ENCODE measurements at places on chromosomes 4 and X.

GRCh38 chr4:84579403-84579776 is 3.5 kb upstream of the CDS1 start:
- peak; percentile 90 for DNase-seq

- no peak for DNase-seq
These were observed 22.3 kb upstream of the HERC3 start for GRCh38 chr4:88570001-88570400.

- DNase-seq, result no peak
These were observed 48.8 kb downstream of the FAM13A start for GRCh38 chr4:89008166-89008565.

- DNase-seq, result no peak
These were observed 105.5 kb downstream of the HDAC8 start for GRCh38 chrX:72467135-72467534.

GRCh38 chrX:40188573-40189417 is 91.0 kb upstream of the BCOR start:
- DNase-seq, result no peak

DNA sequence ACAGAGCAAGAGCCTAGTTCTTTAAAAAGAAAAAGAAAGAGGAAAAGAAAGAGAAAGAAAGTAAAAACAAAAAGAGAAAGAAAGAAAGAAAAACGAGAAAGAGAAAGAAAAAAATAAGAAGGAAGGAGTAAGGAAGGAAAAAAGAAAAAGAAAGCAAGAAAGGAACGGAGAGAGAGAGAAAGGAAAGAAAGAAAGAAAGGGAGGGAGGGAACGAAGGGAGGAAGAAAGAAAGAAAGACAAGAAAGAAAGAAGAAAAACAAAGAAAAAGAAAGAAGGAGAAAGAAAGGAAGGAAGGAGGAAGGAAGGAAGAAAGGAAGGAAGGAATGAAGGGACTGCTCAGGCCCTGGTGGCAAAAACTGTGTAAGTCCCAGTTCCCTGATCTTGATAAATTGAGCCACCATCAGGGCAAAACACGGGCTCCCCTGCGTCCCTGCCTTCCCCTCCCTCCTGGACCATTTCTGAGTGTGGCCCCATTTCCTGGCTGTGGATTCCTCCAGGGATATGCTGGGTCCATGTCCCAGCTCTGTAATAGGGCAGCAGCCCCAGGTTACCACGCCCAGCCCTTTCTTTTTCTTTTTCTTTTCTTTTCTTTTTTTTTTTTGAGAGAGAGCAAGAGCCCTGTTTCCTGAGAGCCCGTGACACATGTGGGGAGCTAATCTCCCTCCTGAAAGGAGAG is 44.8 kb downstream of the SHOX start:
- no peak for DNase-seq

DNA sequence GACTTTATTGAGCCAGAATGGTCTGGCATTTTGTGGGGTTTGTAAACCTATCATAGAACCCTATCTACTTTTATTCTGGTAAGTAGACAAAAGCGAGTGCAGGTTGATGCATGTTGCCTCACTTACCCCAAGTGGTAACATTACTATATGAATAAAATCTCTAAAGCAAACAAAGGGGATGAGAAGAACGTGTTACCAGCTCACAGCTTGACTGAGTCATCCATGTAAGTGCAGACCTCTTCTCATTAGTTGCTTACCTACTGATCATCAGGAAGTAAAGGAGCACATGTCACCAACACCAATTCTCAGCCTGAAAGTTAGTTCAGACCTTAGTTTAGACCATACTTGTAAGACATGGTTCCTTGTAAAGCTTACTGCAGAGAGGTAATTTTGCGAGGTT is 1328.3 kb downstream of the C4orf33 start:
- DNase-seq, result no peak

DNA sequence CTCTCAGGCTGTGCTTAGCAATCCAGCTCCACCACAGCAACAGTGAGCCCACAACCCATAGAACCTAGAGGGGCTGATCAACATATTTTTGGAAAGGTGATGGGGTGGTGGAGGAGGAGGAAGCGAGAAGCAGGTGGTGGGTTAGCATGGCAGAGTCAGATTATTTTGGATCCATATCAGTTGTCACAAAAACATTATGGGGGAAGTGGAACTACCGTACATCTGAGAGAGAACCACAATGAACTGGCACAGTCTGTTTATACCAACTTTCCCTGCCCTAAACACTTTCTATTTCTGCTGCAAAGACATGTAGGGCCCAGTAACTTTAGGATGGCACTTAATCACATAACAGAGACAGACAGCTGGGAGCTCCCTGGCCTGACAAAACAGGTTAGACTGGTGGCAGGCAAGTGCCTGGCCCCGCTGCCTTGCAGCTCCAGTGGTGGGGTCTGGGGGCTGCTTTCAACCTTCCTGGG is 4.3 kb downstream of the SLC9A7 start:
- DNase-seq, result no peak

DNA sequence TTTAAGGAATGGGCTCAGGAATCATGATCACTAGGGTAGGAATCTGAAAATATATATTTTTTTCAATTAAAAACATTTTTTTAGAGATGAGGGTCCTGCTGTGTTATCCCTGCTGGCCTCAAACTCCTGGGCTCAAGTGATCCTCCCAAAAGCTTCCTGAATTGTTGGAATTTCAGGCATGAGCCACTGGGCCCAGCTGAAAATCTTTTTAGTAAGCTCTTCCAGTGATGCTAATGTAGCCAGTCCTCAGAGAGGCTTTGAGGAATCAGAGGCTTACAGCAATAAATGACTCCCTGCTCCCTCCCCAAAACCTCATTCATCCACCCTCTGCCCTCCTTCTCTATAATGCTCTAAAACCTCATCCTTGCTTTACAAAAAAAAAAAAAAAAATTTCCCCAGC is 129.5 kb downstream of the ZIC3 start:
- no peak for DNase-seq

DNA sequence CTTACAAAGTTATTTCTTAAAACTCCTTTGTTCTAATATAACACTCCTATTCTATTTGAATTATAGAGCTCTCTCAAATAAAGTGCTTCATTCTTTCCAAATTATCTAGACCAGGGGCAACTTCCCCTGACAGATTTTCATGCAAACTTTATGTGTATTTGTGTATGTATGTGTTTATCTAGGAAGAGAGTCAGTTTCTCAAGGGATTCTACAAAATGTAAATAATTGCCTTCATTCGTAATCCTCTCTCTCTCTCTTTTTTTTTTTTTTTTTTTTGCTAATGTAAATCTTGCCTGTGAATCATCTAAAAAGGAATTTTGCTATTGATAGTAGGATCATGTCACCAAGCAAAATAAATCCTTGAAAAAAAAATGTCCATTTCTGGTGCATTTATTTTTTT is 38.9 kb upstream of the RBPJ start:
- DNase-seq, result no peak

- DNase-seq, result no peak
These were observed 6.7 kb downstream of the CC2D2A start for GRCh38 chr4:15476396-15476795.

DNA sequence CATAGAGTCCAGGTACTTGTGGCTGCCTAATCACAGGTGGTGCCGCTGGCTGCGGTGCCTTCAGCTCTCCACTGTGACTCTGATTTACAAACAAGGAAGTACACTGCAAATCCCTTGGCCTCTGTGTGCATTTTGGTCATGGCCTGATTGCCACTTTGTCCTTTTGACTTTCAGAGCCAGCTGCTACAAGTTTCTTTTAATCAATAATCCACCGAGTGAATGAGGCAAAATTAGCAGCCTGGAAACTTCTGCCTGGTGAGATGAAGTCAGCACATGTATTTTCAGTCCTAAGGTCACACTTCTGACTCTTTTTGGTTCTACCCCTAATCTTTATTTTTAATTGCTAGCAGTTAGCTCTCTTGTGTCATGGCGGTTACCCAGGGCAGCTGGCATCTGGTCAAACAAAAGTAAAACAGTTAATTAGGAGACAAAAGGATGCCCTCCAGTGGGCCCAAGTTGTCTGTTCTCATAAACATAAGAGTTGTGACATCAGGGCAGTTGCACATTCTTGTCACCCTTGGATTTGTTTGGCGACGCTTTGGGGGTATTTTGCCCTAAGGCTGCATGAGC is 62.3 kb upstream of the LNX1 start:
- DNase-seq, result peak; percentile 80

GRCh38 chrX:1466971-1467561 is 14.4 kb upstream of the ASMTL start:
- peak; percentile 19 for DNase-seq

GRCh38 chr4:138063581-138063980 is 178.6 kb downstream of the SLC7A11 start:
- no peak for DNase-seq

GRCh38 chr4:56804551-56804950 is 16.9 kb downstream of the SPINK2 start:
- DNase-seq, result no peak

GRCh38 chrX:109578916-109579315 is 42.3 kb downstream of the NXT2 start:
- DNase-seq, result no peak

DNA sequence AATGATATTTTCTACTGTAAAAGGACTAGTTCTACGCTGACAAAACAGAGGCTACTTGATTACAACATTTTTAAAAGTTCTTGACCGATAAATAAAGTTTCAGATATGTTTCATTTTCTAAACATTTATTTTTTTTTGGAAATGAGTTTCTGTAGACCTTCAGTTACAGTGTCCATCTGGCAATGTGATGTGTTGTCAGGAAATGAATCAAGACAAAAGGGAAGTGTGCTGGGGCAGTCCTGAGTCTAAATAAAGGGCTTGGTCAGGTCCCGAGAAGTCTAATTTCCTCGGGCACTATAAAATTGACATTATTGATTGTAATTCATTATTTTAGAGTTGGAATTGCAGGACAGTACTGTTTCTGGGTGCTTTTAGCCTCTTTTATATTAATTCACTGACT is 57.0 kb upstream of the FTHL17 start:
- DNase-seq, result no peak

GRCh38 chrX:17579026-17579425 is 158.3 kb upstream of the SCML1 start:
- no peak for DNase-seq

DNA sequence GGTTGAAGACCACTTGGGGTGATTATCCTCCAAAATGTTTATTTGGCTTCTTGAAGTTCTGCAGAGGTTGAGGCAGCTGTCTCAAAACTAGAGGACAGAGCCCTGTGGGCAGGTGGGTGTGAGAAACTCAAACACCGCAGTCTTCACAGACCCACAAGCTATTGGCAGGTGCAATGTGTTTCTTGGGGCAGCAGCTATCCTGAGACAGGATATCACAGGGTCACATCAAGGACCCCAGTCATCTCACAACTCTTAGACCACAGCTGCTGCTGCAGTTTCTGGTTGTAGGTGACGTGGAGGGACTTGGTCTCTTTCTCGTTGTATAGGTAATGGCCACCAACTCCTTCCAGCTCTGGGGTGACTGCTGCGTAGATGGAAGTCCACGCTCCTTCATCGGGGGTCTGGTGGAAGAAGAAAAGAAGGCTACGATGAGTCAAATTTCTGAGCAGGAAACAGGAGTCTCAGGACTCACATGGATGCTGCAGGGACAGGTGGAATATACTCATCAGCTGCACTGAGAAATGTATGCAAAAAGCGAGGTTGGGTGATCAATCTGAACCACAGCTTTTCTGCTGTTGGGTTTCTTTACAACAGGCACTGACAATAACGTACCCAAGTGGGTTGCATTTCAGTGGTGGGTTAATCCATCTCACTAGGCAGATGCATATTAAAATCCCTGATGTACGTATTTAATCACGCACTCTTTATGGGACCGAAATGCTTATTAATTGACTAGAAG is 279.8 kb downstream of the DHRSX start:
- no peak for DNase-seq

DNA sequence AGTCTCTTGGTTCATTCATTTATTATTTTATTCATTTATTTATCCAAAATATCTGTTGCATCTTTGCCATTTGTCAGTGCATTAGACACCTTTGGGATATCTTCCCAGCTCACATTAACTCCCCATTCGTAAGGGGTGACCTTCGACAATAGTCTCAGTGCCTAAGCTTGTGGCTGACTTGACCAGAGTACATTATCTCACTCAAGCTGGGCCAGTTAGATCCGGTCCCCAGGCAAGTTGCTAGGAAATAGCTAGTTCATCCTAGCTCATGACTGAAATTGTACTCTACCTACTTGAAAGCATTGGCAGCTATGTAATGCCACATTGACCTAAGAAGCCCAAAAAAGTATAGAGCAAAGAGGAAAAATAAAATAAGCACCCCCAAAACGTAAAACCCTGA is 165.3 kb downstream of the FBXO8 start:
- DNase-seq, result no peak

GRCh38 chr4:113760094-113760794 is 1.3 kb downstream of the CAMK2D start:
- DNase-seq, result peak; percentile 79

DNA sequence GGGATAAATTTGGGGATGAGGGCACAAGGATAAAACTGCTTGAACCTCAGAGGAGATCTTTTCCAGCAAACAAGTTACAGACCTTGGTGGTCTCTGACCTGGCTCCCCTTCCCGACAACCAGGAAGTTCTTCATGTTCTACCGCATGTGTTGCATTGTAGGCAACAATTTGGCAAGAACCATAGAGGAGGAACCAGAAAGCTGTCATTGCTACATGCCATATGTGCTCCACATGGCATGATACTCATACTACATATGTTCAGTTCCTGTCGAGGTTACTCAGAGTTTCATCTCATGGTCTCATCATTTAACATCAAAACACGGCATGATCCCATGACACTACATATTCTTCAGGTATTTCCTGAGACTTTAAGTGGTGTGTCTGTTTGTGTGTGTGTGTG is 235.9 kb downstream of the OR13H1 start:
- no peak for DNase-seq

- DNase-seq, result peak; percentile 46
These were observed 70.2 kb upstream of the PRPS2 start for GRCh38 chrX:12721042-12721441.

DNA sequence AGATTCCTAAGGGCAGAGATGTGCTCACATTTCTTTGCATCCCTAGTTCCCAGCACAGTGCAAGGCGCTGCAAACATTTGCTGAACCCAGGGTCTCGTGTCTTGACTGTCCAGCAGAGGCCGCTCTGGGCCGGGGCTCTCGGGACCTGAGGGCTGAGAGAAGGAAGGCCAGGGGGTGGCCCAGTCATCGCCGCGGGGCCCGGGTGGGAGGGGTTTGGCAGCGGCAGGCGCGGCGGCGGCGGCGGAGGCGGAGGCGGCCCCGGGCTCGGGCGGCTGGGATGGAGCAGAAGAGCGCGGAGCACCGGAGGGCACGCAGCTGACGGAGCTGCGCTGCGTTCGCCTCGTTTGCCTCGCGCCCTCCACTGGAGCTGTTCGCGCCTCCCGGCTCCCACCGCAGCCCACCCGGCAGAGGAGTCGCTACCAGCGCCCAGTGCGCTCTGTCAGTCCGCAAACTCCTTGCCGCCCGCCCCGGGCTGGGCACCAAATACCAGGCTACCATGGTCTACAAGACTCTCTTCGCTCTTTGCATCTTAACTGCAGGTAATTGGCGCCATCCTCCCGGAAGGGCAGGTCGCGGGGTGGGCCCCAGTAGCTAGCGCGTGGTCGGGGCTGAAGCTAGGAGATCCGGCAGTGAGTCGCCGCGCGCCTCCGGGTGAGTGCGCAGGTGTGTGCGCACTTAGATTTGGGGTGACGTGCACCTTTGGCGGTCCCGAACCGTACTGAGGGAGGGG is at the start of gene PARM1:
PARM1 (plus strand) TSS at position 285 of the 730 bp plus-strand sequence; CDS start at position 497, 212 bp downstream.
- DNase-seq, result peak; percentile 92

- DNase-seq, result no peak
These were observed 1109.3 kb upstream of the LCORL start for GRCh38 chr4:19130866-19131265.

Measured in kidney (tissue), 22 donors.